Stimulated activated CD4-positive, alpha-beta T cell treated with anti-CD3 and anti-CD28 coated beads, Interleukin-4, amount 100 ng/mL, for 24 hours (primary cell): ENCODE measurements at places on chromosomes 7 and 10.

GRCh38 chr10:24762161-24762924 lies 38.7 kb upstream of the ARHGAP21 start:
- DNase-seq, result no peak

DNA sequence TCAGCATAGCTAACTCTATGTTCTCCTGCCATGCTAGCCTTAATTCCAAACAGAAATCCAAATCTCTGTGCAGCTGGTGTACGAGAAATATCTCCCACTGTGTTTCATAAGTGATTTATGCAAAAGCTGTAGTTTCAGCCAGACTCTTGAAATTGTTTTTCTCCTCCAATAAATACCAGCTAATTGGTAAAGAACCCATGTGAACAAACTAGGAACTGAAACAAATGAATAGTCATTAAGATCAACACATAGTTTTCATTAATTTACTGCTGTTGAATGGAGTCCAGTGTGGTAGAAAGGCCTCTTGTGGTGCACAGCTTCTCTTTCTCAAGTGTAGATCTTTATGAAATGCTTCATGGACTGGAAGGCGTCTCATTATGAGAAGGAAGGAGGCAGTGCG lies 18.4 kb downstream of the PPP1R17 start:
- DNase-seq, result no peak

- no peak for DNase-seq
Measured at GRCh38 chr7:114910787-114911186, 11.1 kb upstream of the MDFIC start.

- peak; percentile 84 for DNase-seq
Measured at GRCh38 chr7:55534262-55534915, 37.9 kb downstream of the VOPP1 start.

GRCh38 chr10:66273966-66274519 lies 651.8 kb upstream of the LRRTM3 start:
- DNase-seq, result no peak

GRCh38 chr10:30820261-30820991 lies 190.9 kb upstream of the LYZL2 start:
- no peak for DNase-seq

DNA sequence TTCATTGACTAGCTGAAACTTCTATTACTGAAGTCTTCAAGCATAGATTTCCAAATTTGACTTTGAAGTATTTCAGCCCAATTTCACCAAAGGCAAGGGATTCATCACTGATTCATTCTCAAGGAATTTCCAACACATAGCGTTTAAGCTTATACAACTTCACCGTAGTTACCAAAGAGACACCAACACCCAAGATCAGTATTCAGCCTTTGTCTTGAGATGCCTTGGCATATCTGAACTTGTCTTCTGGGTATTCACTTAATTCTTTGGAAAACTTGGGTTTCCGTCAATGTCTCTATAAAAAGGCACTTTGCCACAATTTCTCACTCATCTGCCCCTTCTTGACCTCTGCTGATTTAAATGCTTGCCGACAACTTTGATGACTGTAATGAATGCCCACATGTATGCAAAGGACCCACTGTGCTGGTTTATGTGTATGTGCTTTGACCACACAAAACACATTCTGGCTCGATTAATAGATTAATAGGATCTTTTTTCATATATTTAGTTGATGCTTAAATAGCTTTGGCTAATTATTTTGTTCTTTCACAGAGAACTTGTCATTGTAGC lies 49.6 kb downstream of the TES start:
- DNase-seq, result no peak

- DNase-seq, result no peak
Measured at GRCh38 chr7:116478834-116479233, 20.7 kb upstream of the CAV2 start.

GRCh38 chr7:98551611-98552273 lies 65.3 kb upstream of the NPTX2 start:
- DNase-seq, result no peak

DNA sequence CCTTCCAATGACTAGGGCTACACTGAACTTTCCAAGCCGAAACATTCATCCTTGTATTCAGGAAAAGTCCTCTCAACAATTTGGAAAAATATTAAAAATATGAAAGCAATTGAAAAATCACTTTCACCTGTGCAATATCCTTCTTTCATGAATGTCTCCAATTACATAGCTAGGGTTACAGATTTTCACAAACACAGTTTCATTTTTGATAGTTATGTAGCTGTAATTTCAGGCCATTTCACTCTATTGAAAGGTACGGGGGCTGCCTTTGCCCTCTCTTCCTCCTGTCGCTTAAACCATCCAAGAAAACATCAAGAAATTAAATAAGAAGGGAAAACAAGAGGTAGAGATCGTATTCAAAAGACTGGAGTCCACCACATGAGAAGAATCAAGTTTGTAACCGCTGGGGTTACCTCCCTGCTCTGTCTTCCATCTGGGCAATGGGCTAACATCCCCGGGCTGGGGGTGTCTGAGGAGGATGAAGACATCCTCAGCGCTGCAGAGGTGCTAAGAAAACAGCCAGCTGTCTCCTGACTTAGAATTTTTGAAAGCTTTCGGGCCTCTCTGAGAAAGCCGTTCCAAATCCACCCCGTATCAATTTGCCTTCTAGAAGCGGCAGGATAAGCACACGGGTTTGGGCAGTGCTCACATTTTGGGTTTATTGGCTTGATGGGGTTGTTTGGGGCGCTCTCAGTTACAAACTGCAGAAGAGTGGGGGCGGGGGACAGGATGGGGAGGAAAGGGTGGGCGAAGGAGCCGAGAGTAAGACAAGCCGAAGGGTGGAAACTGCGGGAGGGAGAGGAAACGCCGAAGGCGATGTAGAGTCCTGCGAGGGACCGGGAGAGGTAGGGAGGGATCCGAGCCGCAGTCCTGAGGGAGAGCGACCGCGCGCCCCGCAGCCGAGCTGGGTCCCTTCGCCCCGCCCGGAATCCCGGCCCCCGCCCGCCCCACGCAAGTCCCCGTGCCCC lies 24.3 kb upstream of the VAX1 start:
- no peak for DNase-seq

DNA sequence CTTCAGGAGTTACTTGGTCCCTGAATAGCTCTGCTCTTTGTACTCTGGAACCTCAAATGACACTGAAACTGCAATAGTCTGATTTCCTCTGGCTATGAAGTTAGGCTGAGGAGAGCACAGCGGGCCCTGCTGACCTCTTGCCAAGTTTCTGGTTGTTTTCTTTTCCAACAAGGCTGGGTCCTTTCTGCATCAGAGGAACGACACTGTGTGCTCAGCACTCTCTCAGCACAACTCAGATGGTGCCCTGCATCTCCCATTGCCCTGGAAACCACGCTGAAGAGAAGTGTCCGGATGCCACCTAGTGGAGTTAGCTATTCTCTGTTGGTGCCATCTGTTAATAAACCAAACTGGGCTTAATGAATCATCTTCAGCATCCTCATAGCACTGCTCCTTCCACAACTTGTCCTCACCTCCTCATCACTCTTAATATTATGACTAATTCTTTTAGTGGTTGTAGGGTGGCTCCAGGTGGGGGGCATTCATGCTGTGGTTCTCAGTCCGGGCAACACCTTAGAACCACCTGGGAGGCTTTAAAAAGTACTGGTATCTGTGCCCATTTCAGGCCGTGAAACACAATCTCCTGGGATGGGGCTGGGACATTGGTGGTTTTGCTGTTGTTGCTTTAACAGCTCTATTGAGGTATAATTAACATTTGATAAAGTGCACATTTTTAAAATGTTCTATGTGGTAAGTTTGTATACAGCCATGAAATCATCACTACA lies 8.2 kb upstream of the EFCAB10 start:
- peak; percentile 52 for DNase-seq

- no peak for DNase-seq
Measured at GRCh38 chr10:96991313-96991841, 159.3 kb downstream of the LCOR start.

DNA sequence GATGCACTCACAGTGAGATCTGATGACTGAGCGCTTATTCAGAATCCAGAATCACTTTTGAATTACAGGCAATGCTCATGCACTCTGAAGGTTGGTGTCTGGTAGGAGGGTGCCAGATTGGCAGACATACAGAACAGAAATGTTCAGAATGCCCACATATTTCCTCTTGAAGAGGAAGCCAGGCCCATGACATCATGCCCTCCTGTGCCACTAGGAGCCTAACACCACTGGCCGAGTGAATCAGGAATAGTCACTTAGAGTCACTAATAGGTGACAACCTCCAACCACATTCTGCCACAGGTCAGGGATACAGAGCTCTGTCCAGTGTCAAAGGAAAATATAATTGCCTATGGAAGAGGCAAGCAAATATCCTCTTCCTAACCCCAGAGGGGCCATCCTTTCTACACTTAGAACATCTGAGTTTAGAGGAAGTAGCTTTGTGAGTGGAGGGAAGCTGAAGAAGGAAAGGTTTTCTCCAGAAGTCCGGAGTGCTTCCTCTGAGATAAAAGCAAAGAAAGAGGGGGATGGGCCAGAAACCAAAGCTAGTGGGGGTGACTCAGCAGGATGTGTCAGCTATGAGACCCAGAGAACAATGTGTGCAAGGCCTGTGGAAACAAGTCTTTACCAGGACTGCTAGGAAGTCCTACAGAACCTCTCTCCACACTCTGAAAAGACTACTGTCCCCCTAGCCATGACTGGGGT lies 838.8 kb downstream of the GRID1 start:
- DNase-seq, result no peak
